Colonic mucosa (tissue), 4 donors: ENCODE measurements at places on chromosomes 4 and X. TPM values are rescaled to one million over a fixed set of nuclear protein-coding genes. Genes with fewer than 3 reads are reported as not detected.

DNA sequence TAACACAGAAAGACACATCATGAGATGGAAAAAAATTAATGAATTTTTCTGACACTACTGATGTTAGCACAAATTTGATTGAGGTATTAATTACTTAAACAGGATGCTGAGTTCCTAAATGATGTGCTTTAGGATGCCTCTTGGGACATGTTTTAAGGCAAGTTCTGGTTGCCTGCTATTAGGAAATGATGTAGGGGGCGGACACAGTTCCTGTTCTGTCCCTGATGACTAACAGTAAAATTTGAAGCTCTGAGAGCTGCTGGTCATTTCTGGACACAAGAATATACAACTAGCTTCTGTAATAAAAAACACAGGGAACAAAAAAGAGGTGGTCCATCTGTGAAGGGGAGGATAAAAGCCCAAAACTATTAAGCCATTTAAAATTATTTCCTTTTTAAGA is 163.2 kb upstream of the ETNPPL start:
- DNase-seq: no peak
- H3K4me3 ChIP-seq: no peak overlapping the region
- H3K4me1 ChIP-seq: no peaks in the 10 kb centered on the region

GRCh38 chrX:22268706-22269105 is 4.0 kb upstream of the CBLL2 start:
- no peak overlapping the region for H3K4me3 ChIP-seq
- no peaks in the 10 kb centered on the region for H3K36me3 ChIP-seq
- no peak overlapping the region for H3K27ac ChIP-seq
- H3K27me3 ChIP-seq: no peaks in the 10 kb centered on the region

DNA sequence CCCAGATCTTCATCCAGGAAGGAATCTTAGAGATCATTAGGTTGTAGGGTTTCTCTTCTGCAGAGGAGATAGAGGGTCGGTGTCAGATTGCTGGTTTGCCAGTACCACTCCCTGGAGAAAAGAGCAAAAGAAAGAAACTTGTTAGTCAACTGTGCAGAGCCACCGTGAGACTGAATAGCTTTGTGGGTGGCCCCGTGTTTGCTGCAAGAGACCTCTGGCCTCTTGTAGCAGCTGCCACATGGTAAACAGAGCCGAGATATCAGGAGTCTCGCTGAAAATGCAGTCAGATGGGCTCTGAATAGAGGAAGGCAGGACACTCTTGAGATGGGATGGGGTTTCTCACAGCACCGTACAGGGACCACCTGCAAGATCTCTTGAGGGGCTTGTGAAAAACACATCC is 149.7 kb downstream of the PTTG2 start:
- H3K27me3 ChIP-seq: no peaks in the 10 kb centered on the region
- no peaks in the 10 kb centered on the region for H3K36me3 ChIP-seq
- no peaks in the 10 kb centered on the region for H3K4me1 ChIP-seq
- no peak overlapping the region for H3K4me3 ChIP-seq

The MAMLD1 gene
- total RNA-seq: 0.93 TPM

GRCh38 chr4:175540732-175541131 is 271.3 kb downstream of the GPM6A start:
- no peaks in the 10 kb centered on the region for H3K27me3 ChIP-seq
- no peak overlapping the region for H3K27ac ChIP-seq
- no peak overlapping the region for H3K4me3 ChIP-seq
- H3K36me3 ChIP-seq: no peaks in the 10 kb centered on the region
- DNase-seq: no peak
- no peaks in the 10 kb centered on the region for H3K4me1 ChIP-seq

DNA sequence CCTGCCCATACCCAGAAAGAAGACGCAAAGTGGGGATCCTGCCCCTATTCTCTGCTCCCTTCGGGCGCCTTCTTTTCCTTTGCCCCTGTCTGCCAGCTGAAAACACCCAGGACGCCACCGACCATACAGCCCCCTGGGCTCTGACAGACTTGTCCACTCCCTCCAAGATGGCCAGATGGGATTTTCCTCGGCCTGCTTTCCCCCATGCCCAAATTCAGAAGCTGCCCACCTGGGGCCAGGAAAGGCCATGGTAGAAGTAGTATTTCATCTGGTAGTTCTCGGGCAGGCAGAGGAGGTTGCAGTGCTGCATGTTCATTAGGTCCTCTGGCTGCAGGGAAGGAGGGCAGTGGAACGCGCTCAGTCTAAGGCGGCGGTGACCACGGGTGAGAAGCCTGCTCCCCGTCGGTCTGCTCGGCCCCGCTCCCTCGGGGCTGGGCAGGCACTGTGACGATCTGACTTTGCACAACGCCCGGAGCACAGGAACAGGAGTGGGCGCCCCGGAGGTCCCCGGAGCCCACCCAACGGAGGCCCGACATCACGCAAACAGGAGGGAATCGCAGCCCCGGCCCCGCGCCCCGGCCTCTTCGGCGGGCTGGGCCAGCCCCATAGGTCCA is 582 bp downstream of the NAA10 start:
- no peaks in the 10 kb centered on the region for H3K4me1 ChIP-seq
- H3K36me3 ChIP-seq: no peaks in the 10 kb centered on the region
- no peak overlapping the region for H3K27ac ChIP-seq
- H3K27me3 ChIP-seq: no peaks in the 10 kb centered on the region
- peak overlapping the region; percentile 77 for H3K4me3 ChIP-seq

DNA sequence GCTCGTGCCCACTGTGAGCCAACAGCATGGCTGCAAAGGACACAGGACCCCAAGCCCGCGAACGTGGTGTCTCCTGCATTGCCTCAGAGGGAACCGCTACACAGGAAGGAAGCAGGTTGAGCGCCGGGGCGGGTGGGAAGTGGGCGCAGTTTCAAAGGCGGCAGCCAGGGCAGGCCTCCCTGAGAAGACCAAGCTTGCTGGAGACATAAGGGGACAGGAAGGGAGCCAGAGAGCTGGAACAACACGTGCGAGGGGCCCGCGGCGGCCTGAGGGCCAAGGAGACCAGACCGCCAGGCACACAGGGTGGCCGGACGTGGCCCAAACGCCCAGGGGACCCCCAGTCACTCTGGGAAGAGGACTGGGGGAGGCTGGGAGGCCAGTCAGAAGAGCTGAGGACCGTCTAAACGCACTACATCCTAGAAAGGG is 32.0 kb downstream of the CTBP1 start:
- no peak for DNase-seq
- peaks cover 20% of the 10 kb centered on the region for H3K36me3 ChIP-seq
- no peaks in the 10 kb centered on the region for H3K4me1 ChIP-seq
- H3K4me3 ChIP-seq: no peak overlapping the region
- H3K27me3 ChIP-seq: no peaks in the 10 kb centered on the region

GRCh38 chr4:13543839-13544605 is at the start of gene NKX3-2:
Gene NKX3-2 (minus strand): TSS chr4:13544508. CDS start chr4:13544414, 94 bp downstream.
- H3K4me3 ChIP-seq: peak within 1 kb of the TSS; percentile 59
- H3K36me3 ChIP-seq: no peaks in the 10 kb centered on the region
- peak within 1 kb of the TSS; percentile 40 for H3K27ac ChIP-seq
- H3K4me1 ChIP-seq: peaks cover 10% of the 10 kb centered on the region

- no peaks in the 10 kb centered on the region for H3K27me3 ChIP-seq
- H3K4me1 ChIP-seq: no peaks in the 10 kb centered on the region
- H3K27ac ChIP-seq: no peak overlapping the region
- H3K36me3 ChIP-seq: no peaks in the 10 kb centered on the region
- DNase-seq: no peak
Measured at GRCh38 chrX:120145295-120145925, 13.0 kb upstream of the RHOXF2 start.

The SLIT2 gene
- total RNA-seq: 4.4 TPM

- H3K36me3 ChIP-seq: no peaks in the 10 kb centered on the region
- no peak overlapping the region for H3K27ac ChIP-seq
- H3K4me1 ChIP-seq: no peaks in the 10 kb centered on the region
- no peak for DNase-seq
Measured at GRCh38 chrX:97504431-97504830, 620.7 kb downstream of the RPA4 start.

GRCh38 chr4:57774681-57775080 is 664.5 kb upstream of the IGFBP7 start:
- no peaks in the 10 kb centered on the region for H3K27me3 ChIP-seq
- no peak overlapping the region for H3K27ac ChIP-seq
- H3K4me1 ChIP-seq: no peaks in the 10 kb centered on the region
